NCI-H446 treated with DMSO at 0.1 percent for 48 hours (cell line): ENCODE measurements at places on chromosomes 16 and 17.

DNA sequence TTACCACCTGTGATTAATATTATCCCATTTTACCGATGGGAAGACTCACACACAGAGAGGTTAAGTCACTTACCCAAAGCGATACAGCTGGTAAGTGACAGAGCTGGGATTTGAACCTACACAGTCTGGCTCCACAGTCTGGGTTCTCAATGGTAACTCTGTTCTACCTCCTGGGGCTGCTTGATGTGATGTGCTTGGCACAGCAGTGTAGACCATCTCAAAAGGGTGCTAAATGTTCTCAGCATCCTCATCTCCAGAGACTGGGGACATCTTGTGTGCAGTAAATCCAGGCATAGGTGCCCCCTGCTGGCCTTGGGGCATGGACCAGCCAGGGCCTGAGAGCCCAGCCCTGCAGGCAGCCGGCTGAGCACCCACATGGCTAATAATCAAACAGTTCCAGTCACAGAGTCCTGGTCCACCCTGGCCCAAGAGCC, 15.4 kb upstream of the KATNB1 start:
- no peak for DNase-seq

DNA sequence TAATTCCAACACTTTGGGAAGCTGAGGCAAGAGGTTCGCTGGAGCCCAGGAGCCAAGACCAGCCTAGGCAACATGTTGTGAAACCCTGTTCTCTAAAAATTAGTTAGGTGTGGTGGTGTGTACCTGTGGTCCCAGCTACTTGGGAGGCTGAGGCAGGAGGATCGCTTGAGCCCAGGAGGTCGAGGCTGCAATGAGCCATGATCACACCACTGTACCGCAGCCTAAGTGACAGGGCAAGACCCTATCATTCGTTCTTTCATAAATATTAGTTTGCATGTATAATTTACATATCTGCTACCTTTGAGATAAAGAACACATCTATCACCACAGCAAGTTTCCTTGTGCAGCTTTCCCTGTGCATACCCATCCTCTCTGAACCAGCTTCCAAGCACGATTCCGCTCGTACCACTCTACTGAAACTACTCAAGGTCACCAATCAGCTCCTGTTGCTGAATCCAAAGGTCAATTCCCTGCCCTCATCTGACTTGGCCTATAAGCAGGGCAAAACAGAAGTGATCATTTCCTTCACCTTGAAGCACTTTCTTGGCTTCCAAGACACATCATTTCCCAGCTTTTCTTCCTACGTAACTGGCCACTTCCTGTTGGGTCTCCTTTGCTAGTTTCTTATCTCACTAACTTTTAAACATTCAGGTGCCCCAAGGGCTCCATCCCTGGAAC, 49.1 kb downstream of the GRB2 start:
- DNase-seq, result no peak

DNA sequence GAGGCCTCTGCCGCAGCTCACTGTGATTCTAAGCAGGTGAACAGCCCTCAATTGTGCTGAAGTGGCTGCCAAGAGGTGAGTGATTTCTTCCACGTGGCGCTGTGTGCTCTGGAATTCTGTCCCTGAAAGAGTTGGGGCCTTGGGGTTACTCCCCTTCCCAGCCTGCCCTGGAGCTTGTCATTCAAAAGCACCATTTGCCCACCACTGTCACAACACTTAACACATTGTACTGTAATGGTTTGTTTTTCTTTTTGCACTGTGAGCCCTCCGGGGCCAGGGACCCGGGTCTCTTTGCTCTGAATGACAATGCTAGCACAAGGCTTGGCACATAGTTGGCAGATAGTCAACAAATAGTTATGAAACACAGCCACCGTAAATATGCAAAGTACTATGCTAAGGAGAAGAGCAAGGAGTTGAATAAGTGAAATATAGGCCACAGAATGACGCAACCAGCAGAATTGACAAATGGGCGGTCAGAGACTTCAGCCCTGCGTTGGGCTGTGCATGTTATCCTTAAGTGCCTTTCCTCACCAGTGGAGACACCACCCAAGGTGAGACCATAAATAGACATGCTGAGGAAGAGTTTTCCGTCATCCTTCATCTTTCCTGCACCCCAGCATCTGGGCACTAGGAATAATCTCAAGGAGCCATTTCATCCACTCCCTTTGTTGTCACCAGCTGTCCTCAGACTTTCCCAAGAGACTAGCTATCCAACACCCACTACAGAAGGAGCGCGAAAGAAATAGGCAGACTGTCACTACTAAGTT, 112.0 kb upstream of the DNAH9 start:
- DNase-seq, result no peak

DNA sequence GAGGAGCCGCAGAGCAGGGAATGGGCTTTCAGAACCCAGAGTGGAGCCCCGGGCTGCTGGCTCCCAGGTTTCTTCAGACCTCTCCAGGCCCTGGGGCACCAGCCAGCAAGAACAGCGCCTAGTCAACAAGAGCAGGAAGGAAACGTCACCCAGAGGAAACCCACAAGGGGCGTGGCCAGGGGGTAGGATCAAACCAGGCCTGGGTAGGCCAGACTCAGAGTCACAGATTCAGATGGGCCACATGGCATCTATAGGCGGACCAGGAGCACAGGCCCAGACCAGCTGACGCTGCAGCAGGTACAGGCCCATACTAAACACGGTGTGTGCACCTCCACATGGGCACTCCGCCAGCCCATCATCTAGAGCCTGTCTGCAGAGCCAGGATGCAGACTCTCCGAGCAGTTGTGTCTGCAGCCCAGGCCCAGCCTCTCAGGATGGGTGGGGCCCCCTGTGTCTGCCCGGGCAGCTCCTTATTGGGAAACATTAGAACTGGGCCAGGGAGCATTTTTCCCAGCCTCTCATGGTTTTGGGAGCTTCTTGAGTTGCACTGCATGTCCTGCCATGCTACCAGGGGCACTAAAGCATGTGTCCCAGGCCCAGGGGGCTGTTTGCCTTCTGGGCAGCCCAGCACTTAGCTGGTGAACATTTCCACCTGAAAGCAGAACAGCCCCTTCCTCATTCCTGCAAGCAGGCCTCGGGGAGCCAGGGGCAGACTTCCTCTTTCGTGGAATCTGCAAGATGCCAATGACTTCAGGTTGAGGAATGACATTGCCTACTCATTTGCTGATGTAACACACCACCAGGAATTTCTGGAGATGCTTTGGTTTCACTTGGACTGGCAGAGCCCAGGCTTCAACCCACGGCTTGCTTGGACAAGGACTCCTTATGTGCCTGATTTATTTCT, at the start of gene NLRP1:
Gene NLRP1, minus strand, starts transcription at position 127 of the 904 bp plus-strand sequence. CDS start 552 bp downstream, outside the sequence.
- DNase-seq, result no peak

DNA sequence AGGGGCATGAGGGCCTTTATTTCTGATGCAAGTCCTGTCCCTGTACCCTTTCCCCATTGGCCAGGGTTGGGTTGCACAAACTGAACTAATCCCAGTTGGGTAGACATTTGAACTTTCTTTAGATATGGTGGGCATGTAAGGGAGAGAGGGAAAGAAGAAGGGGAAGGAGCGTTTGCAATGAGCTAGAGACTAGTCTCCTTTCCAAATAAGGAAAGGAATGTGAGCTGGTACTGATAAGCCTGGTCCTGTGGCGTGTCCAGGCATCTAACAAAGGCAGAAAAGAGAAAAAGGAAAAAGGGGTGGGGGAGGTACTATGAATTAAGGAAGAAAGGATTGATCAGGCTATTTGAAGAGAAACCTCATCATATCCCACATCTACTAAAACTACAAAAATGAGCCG, 20.3 kb downstream of the CHMP6 start:
- no peak for DNase-seq

- no peak for DNase-seq
Measured at GRCh38 chr17:73419051-73419450, 107.2 kb upstream of the CDC42EP4 start.

GRCh38 chr17:2828397-2829038, 32.3 kb downstream of the RAP1GAP2 start:
- no peak for DNase-seq

DNA sequence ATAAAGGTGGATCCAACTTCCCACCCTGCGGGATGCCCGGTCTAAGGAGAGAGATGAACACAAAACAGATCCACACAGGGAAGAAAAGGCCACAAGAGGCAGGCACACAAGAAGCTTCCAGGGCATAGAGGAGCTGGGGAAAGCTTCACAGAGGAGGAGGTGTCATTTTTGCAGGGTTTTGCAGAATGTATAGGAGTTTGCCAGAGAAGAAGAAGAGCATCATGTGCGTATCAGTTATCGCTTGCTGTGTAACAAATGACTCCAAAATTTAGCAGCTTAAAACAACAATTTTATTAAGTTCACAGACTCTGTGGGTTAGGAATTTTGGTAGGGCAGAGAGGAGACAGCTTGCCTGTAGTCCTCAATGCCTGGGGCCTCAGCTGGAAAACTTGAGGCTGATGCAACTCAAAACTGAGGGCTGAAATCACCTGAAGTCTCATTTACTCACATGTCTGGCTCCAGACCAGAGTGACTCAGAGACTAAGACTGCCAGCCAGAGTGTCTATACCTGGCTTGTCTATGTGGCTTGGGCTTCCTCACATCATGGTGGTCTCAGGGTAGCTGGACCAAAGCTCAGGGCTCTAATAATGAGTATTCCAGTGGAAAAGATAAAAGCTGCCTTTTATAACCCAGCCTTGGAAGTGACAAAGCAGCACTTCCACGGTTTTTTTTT, 33.9 kb upstream of the ZNF423 start:
- DNase-seq, result no peak

DNA sequence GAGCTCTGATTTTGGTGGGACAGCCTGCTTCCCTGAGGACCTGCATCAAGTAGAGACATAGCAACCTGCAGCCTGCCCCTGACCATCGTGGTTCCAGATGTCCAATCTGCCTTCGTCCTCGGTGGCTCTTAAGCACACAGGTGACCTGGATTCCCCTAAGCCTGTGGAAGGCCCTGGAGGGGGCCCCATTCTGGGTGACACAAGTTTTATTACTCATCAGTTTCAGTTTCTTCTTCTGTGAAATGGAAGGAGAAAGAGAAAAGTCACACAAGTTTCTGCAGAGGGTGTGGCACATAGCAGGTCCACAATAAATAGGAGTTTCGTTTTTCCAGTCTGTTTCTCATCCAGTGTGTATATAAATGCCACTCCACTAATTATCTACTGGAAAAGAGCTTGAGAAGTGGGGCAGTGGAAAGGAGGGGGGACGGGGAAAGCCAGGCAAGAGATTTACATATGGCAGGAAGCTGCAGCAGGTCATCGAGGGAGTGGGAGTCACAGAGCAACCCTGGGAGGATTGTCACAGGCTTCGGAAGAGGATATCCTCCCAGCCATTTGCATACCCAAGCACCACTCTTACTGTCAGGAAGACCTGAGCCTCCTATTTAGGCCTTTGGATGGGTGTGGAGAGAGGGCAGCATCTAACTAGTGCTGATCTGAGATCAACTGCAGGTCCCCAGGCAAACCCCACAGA, 10.0 kb upstream of the NOS2 start:
- no peak for DNase-seq

DNA sequence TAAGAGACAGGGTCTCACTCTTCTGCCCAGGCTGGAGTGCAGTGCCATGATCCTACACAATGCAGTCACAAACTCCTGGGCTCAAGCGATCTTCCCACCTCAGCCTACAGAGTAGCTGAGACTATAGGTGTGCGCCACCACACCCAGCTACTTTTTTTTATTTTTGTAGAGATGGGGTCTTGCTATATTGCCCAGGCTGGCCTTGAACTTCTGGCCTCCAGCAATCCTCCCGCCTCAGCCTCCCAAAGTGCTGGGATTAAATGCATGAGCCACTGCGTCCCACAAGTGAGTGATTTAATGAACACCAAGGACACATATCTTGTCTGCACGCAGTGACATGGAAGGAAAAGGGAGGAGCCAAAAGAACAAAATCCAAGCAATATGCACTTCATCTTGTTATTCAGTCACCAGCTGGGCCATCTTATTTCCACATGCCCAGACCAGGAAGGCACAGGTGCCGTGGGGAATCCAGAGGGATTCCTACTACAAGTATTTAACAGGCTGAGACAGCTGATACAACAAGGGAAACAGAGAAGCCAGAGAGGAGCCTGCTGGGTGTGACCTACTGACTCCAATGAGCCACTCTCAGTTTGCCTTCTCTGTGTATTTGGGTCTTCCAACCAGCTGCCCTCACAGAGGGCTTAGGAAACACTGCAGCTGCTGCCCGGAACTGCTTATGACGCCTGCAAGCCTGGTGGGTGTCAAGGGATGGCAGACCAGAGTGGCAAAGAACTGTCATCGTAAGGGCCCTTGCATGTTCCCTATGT, 17.0 kb downstream of the LSM12 start:
- no peak for DNase-seq

GRCh38 chr17:50270435-50271362, 3.6 kb upstream of the TMEM92 start:
- no peak for DNase-seq

DNA sequence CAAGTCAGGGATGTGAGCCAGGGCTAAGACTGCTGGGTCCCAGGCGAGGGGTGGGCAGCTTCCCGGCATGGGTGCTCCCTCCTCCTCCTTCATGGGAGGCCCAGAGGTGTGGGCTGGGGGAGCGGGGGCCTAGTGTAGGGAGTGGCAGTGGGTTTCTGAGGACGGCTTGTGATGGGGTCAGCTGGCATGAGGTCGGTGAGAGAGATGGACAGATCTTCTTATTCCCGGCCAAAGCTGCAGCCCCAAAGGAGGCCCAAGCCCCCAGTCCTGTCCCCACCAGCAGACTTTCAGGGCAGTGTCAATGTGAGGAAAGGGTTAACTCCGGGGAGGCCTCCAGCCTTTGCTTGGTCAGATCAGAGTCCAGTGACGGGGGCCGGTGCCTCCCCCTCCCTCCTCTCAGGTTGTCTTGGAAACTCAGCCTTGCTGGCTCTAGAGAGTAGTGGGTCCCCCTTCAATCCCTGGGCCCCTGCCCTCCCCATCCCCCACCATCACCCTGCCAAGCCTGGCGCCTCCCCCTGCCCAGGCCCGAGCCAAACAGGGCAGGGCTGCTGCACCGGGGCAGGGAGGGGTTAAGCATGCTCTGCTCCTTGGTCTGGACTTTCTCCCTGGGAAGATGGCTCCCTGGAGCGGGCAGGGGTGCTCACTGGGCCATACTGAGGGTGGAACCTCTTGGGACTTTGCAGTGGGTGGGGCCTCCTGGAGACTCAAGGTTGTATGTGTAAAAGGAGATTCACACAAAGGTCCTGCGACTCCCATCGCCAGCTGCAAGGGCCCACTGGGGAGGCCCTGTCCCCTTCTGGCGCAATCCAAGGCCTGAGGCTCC, 12.4 kb downstream of the NAT9 start:
- DNase-seq, result no peak

GRCh38 chr17:65785109-65785508, 223.7 kb upstream of the AXIN2 start:
- no peak for DNase-seq
